ENCODE measurements at places on chromosomes 7 and 10.
A peak's percentile ranks its signal among the peaks of the same experiment; 100 is the strongest.

GRCh38 chr10:17547060-17547459, 70.1 kb downstream of the HACD1 start:
- no peaks in the 10 kb centered on the region for H3K36me3 ChIP-seq
- no peak for DNase-seq
- H3K4me1 ChIP-seq: peaks cover 1% of the 10 kb centered on the region
- peaks cover 2% of the 10 kb centered on the region for H3K27me3 ChIP-seq
- H3K4me3 ChIP-seq: no peak overlapping the region

GRCh38 chr10:114174695-114175188, 739 bp upstream of the CCDC186 start:
- peaks cover 10% of the 10 kb centered on the region for H3K27me3 ChIP-seq
- peak overlapping the region; percentile 97 for H3K4me3 ChIP-seq
- DNase-seq: no peak
- peaks cover 35% of the 10 kb centered on the region for H3K4me1 ChIP-seq

GRCh38 chr10:84329986-84330651, 1.7 kb downstream of the CCSER2 start:
- peak overlapping the region; percentile 94 for H3K27ac ChIP-seq
- peaks cover 16% of the 10 kb centered on the region for H3K36me3 ChIP-seq
- H3K27me3 ChIP-seq: peaks cover 5% of the 10 kb centered on the region

- H3K27ac ChIP-seq: no peak overlapping the region
Observed at GRCh38 chr10:31099664-31100063, 68.0 kb upstream of the ZNF438 start.

DNA sequence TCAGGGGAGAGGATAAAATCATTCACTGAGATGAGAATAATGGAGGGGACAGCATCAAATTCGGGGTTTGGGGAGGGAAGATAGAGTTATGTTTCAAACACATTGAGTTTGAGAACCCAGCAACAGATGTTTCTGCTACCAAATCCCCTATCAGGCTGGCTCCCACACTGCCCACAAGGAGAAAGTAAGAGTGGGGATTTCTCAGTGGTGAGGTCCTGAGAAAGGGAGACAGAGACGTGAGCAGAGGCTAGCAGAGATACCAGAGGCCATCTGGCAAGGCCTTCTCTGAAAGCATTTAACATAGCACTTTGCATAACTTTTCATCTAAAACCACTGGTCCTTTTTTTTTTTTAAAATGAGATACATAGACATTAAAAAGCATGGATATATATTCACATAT, 7.8 kb upstream of the SLF2 start:
- peaks cover 23% of the 10 kb centered on the region for H3K27me3 ChIP-seq
- peaks cover 15% of the 10 kb centered on the region for H3K4me1 ChIP-seq
- H3K27ac ChIP-seq: no peak overlapping the region
- no peak for DNase-seq
- no peaks in the 10 kb centered on the region for H3K36me3 ChIP-seq

GRCh38 chr7:102427019-102427405, 6.4 kb upstream of the ORAI2 start:
- H3K27ac ChIP-seq: peak overlapping the region; percentile 98
- H3K4me3 ChIP-seq: peak overlapping the region; percentile 78
- no peak for DNase-seq
- H3K36me3 ChIP-seq: peaks cover 41% of the 10 kb centered on the region

GRCh38 chr7:134905375-134905774, 80.9 kb upstream of the AGBL3 start:
- no peaks in the 10 kb centered on the region for H3K27me3 ChIP-seq
- no peak for DNase-seq
- peaks cover 14% of the 10 kb centered on the region for H3K4me1 ChIP-seq
- H3K27ac ChIP-seq: no peak overlapping the region
- no peaks in the 10 kb centered on the region for H3K36me3 ChIP-seq

GRCh38 chr7:77651575-77652162, 44.6 kb upstream of the RSBN1L start:
- no peak overlapping the region for H3K27ac ChIP-seq
- DNase-seq: peak; percentile 23
- H3K4me1 ChIP-seq: no peaks in the 10 kb centered on the region
- H3K4me3 ChIP-seq: no peak overlapping the region

DNA sequence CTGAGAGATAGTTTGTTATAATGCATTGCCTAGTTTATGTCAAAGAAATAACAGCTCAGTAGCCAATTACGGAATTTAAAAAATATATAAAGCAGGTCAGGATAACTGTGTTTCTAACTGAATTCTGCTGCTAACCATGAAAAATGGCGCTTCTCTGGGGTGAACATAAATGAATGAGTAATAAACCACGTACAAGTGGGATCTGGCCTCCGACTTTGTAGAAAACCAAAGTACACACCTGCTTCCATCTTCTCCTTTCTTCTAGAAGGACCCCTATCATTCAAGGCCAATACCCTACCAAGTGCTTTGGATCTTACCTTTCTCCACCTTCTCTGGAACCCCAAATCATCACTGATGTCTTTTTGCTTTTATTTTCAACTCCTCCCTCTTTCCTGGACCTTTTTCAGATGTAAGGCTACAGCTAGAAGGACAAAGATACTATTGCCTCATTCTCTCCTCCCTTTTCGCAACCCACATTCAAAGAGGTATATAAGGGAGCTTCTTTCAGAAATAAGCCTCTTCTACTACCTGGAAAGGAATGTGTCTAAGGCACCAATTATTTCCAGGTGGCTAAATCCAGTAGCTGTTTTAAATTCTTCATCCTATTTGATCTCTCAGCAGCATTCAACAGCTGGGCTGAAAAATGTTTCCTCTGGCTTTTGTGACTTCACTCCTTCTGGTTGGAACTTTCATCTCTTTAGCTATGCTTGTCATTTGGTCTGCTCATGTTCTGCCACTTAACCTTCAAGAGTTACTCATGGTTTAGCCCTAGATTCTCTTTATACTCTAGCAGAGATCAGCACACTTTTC, 37.7 kb downstream of the NAMPT start:
- H3K27me3 ChIP-seq: no peaks in the 10 kb centered on the region
- peaks cover 40% of the 10 kb centered on the region for H3K36me3 ChIP-seq
- no peak for DNase-seq
- H3K27ac ChIP-seq: no peak overlapping the region

- DNase-seq: no peak
- H3K4me3 ChIP-seq: no peak overlapping the region
- H3K27ac ChIP-seq: no peak overlapping the region
- no peaks in the 10 kb centered on the region for H3K4me1 ChIP-seq
Observed at GRCh38 chr10:14371581-14371980, 40.9 kb upstream of the FRMD4A start.

DNA sequence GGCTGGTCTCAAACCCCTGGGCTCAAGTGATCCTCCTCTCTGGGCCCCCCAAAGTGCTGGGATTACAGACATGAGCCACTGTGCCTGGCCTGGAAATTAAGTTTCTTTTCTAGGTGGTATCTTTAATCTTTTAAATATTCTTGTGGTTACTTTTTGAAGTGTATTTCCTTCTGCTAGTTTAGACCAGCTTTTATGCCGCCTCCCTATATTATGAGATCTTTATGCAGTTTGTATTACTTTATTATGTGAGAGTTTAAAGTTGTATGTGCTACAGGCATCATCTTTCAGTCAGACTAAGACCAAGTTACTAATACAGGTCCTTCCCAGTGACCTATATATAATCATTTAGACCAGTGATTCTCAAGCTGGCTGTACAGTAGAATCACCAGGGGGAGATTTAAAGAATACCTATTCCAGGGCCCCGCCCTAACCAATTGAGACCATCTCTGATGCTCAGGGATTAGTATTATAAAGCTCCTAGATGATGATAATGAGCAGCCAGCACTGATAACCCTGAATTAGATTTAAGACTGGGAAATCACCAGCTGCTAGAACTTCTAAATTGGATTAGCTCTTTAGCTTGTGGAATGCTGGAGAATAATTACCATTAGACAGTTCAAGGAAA, 11.3 kb downstream of the INPP5F start:
- H3K27me3 ChIP-seq: no peaks in the 10 kb centered on the region
- DNase-seq: no peak
- H3K4me3 ChIP-seq: no peak overlapping the region
- peaks cover 15% of the 10 kb centered on the region for H3K4me1 ChIP-seq

DNA sequence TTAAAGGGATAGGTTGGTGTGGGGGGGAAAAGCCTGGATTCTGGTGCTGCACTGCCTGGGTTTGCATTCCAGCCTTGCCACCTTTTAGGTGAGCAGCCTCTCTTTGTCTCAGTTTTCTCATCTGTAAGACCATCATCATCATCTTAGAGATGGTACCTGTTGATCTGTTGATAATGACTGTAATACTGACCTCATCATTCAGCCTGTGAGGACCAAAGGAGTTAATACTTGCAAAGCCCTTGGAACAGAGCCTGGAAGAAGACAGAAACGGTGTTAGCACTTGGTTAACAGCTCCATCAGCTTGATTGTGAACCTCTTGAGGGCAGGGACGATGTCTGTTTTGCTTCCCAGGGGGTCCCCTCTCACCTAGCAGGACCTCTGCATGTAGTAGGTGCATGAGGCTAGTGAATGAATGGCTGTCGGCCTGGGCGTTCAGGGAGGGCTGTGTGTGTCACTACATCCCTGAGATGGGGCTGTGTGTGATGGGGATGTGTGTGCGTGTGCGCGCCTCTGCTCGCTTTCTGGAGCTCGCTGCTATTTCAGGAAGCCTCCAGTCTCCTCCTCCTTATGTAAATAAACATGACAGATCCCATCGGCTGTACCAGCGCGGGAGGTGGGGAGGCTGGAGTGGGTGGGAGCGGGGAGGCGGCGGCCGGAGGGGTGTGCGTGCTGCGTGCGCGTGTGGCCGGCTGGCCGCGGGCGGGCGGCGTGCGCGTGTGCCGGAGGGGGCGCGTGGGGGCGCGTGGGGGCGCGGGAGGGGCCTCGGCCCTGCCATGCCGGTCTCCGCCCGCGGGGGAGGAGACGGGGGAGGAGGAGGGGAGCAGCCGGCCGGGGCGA, 61.2 kb downstream of the NEURL1 start:
- H3K27me3 ChIP-seq: peaks cover 37% of the 10 kb centered on the region
- DNase-seq: peak; percentile 23
- no peak overlapping the region for H3K27ac ChIP-seq
- peaks cover 13% of the 10 kb centered on the region for H3K4me1 ChIP-seq
- H3K36me3 ChIP-seq: no peaks in the 10 kb centered on the region

DNA sequence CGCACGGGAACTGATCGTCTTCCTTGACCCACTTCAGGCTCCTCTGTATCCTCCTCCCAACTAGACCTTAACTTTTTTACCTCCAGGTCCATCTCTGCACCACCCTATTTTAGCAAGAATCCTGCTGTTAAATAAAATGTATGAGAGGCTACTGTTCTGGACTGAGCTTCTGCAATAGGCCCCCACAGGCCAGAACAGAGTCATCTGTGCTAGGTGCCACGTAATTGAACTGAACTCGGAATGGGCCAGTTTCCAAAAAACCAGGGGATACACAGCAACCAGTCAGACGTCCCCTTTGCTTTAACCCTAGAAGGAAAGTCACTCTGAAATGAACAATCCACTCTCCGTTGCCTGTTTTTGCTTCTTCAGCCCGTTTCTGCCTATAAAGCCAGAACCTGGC, 71.3 kb downstream of the CHST15 start:
- peaks cover 4% of the 10 kb centered on the region for H3K27me3 ChIP-seq
- DNase-seq: no peak
- H3K4me3 ChIP-seq: no peak overlapping the region
- H3K36me3 ChIP-seq: no peaks in the 10 kb centered on the region
- H3K27ac ChIP-seq: no peak overlapping the region

- H3K4me3 ChIP-seq: no peak overlapping the region
- H3K27ac ChIP-seq: no peak overlapping the region
Observed at GRCh38 chr10:105857268-105858264, 1216.5 kb downstream of the SORCS3 start.

- DNase-seq: no peak
- no peak overlapping the region for H3K27ac ChIP-seq
- H3K27me3 ChIP-seq: no peaks in the 10 kb centered on the region
- H3K4me3 ChIP-seq: no peak overlapping the region
- H3K4me1 ChIP-seq: no peaks in the 10 kb centered on the region
Observed at GRCh38 chr7:157861031-157861491, 524.3 kb downstream of the DNAJB6 start.

DNA sequence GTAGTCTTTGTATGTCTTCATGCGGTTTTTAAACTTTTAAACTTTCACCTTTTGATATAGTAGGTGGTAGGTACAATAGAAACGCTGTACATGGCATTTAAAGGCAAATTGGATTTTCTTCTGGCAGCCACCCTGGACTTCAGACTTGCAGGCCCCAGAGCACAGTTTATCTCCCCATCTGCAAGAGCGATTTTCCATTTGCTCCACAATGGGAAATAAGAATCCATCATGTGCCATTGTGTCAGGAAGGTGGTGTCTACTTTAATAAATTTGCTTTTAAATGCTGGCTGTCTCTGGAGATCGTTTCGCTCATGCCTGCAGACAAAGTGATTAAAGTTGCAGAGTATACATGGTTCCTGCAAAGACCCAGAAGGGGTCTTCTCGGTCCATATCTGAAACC, 38.9 kb downstream of the UNC5B start:
- no peak overlapping the region for H3K4me3 ChIP-seq
- no peaks in the 10 kb centered on the region for H3K4me1 ChIP-seq
- no peaks in the 10 kb centered on the region for H3K36me3 ChIP-seq
- DNase-seq: no peak
- no peak overlapping the region for H3K27ac ChIP-seq

DNA sequence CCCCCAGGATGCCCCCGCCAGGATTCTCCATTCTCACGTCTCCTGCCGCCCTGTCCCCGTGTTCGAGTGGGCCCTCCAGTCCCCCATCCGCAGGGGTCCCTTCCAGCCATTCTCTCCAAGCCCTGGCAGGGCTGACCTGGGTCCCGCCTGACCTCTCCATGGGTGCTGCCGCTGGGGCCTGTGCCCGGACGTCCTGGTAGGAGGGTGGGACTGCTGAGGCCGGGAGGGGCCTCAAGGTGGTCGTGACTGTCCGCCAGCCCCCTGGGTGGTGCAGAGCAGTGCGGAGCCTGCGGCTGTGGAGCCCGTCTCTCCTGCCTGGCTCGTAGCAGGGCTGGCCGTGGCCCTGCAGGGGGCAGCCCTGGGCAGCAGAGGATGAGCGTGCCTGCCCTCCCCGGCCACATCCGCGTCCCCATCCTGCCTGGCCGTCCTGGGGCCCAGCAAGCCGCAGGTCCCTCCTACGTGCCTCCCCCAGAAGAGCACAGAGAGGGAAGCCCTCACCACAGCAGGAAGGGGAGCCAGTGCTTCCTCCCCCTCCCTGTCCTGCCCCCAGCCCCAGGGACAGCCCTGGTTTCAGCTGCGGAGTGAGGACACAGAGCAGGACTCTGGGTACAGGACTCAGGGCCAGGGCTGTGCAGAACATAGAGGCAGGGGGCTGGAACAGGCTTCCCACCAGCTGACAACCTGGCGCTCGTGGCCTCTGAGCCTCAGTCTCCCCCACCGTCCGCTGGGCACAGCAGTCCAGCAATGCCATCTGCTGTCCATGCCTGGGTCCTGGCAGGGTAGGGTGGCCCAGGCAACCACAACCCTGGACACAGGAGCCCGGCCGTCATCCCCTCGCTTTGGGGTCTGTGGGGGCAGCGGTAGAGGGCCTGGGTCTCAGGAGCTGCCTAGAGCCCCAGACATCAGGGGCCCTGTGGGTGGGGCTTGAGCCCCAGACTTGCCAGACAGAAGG, 1.5 kb upstream of the GRIFIN start:
- peaks cover 13% of the 10 kb centered on the region for H3K4me1 ChIP-seq
- no peaks in the 10 kb centered on the region for H3K36me3 ChIP-seq
- DNase-seq: peak; percentile 81
- no peaks in the 10 kb centered on the region for H3K27me3 ChIP-seq
- no peak overlapping the region for H3K4me3 ChIP-seq

GRCh38 chr10:114044247-114045135, 825 bp downstream of the ADRB1 start:
- DNase-seq: no peak
- no peaks in the 10 kb centered on the region for H3K36me3 ChIP-seq
- peak overlapping the region; percentile 64 for H3K4me3 ChIP-seq
- no peak overlapping the region for H3K27ac ChIP-seq
- peaks cover 25% of the 10 kb centered on the region for H3K4me1 ChIP-seq

- DNase-seq: no peak
- no peaks in the 10 kb centered on the region for H3K4me1 ChIP-seq
Observed at GRCh38 chr10:114708717-114709335, 50.8 kb upstream of the ABLIM1 start.
